ENCODE measurements at places on chromosomes 1 and 21.

GRCh38 chr21:36322083-36322424, 2.1 kb downstream of the MORC3 start:
- DNase-seq, result no peak

- DNase-seq, result no peak
Observed at GRCh38 chr1:53398576-53399365, 60.4 kb upstream of the DMRTB1 start.

DNA sequence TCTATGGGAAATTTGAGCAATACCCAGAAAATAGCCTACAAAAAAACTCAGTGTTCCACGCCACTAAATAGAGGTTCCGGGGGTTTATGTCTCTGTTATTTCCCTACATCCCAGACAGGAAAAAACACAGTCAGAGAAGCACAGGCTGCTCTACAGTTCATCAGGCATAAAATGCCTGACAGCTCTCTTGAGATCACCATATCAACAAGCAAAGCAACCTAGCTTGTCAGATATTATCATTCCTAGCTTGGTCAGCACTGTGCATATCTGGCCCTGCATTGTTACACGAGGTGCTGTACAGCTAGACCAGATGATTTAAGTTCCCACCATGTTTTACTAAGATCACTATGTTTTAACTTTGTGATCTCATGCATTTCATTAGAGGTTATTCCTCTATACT, 172.6 kb downstream of the PTPRC start:
- no peak for DNase-seq

DNA sequence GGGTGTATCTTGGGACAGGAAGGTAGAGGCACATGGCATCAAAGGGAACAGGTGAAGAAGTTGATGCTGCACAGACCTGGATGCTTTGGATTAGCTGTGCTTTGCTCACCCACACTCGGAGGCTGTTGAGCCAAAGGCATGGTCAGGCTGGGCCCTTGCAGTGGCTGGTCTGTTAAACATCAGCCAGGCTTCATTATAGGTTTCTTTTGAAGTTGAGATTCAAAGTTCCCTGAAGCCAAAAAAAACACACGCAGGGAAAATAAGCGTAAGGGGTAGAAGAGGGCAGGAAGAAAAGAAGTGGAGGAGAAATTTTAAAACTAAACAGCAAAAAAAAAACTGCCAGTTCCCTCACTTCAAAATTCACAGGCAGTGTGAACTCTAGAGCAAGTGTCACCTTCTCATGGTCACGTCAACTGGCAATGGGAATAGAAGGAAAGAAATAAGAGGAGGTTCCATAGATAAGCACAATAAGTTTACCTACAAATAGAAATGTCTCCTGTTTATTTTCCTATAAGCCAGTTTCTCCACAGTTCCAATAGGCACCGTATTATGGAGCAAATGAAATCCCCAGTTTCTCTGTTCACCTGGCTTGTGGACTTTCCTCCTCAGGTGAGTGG, 139.5 kb downstream of the PAPPA2 start:
- no peak for DNase-seq

DNA sequence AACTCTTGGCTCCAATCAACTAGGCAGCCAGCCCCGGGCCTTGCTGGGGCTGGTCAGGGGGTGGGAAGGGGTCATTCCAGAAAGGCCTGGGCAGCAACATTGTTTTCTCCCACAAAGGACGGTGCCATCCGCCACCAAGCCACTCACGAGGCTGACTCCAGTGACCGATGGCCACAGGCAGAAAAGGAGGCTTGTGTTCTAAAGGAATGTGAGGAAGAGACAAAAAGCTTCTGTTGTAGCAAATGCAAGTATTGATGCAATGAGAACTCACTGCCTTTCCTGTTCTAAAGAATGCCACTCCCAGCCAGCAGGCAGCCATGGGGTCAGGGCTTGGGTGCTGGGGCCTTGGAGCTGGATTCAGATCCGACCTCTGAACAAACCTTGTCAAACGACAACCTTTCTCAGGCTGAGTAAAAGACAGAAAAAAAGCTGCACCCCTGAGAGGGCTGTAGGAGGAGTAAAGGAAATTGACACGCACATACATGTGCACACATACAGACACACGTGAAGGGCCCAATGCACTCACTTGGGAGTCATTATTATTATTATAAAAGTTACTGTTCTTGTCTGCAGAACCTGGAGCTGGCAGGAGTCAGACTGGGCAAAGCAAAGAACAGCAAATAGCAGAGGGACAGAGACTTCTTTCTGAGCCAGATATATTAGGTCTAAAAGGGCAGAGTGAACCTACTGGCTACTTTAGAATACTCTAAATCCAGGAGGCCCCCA, 13.9 kb upstream of the PRMT2 start:
- DNase-seq, result no peak

GRCh38 chr21:31173881-31174555, 135.7 kb upstream of the KRTAP19-8 start:
- no peak for DNase-seq

Measured in activated T-cell treated with anti-CD3 and anti-CD28 coated beads for 48 hours (primary cell).